ENCODE measurements at places on chromosomes 5 and 9.

DNA sequence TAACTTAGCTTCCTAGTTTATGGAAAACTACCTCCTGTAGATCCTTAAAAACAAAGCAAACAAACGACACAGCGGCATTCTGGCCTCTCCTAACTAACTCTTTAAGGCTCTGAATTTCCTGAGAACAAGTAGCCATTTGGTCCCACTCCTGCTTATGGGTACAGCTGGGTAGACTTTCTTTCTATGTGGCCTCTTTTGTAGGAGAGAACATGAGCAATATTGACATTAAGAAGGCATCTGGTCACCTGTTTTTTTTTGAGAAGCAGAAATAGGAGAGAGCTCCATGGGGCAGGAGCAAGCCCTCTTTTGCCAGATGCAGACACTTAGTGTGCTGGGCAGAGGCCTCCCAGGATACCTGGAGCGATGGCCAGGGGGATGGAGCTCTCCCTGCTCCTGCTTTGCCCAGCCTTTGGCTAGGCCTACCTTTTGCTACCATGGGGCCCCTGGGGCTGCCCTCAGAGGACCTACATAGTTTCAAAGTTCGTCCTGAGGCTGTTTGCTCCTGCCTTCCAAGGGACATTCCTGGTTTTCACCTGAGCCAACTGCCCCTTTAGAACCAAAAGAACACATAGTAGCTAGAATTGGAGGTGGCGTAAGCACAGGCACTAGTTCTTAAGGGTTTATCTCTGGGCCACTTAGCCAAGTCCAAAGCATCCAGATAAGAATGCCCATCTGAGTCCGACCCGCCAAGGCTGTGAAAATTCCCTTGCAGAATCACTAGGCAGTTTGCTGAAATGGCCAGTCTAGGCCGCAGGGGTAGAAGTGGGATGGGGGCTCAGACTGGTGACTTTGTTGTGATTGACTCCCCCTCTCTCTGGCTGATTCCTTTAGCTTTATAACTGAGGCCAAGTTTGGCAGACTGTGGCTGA, 2.4 kb upstream of the STC2 start:
- no peak for DNase-seq

DNA sequence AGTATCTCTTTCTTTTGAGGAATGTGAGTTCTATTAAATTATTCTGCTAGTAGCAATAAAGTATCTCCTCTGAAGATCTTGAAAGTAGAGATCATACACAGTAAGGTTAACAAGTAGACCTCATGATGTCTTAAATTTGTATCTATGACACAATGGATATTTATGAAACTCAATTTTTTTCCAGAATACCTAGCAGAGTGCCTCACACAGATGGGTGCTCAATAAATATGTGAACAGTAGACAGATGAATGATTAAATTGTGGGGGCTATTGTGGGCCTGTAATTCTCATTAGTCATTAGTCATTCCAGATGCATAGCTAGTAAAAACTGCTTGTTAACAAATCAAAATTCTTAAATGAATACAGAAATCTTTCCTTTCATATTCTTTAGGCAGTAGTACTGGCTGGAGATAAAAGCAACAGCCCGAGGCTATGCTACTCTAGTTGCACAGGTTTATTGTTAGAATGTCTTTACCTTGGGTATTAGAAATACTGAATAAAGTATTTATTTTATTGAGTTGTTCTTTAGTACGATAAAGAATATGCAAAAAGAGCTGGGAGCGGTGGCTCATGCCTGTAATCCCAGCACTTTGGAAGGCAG, 22.0 kb downstream of the CHD1 start:
- DNase-seq = peak; percentile 29

DNA sequence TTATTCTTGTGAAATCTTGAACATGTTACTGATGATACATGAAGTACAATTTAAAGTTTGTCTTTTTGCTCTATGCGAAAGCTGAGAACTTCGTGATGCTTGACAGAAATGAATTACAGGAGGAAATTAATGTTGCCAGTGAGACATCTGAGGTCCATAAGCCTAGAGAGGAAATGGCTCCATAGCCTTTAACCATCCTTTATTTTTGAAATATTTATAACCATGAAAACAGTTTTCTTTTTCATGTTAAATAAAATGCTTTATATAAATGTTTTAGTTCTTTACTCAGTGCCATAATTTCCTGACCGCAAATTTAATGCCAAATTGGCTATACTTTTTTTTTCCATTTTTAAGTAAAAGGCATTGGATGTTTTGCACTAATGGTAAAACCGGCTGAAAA, 29.1 kb downstream of the F2RL2 start:
- no peak for DNase-seq

DNA sequence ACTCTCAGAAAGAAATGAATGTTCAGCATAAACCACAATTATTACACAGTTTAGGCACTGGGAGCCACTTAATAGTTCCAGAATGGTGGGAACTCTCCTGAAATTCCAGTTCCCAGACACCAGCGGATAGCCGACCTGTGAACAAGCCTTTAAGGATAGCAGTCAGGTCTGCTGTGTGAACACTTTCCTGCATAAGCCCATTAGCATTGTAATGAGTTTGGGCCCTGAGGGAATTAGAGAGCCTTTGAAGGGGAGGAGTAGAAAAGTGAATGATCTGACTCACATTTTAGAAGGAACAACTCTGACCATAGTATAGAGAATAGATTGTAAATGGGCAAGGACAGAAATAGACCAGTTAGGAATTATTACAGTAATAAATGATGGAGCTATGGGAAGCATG, 189.1 kb downstream of the ADGRV1 start:
- peak; percentile 37 for DNase-seq

DNA sequence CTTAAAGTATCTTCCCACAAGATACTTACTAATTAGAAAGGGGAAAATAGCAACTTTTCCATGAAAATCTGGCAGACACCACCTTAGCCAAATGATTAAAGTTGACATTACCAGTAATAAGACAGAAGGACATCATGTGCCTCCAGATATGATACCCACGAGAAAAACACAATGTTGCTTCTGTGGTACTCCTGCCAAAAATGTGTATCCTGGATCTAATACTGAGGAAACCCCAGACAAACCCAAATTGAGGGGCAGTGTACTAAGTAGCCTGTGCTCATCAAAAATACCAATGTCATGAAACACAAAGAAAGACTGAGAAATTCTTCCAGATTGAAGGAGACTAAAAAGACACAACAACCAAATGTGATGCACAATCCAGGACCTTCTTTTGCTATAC, 85.3 kb downstream of the TTLL11 start:
- no peak for DNase-seq

DNA sequence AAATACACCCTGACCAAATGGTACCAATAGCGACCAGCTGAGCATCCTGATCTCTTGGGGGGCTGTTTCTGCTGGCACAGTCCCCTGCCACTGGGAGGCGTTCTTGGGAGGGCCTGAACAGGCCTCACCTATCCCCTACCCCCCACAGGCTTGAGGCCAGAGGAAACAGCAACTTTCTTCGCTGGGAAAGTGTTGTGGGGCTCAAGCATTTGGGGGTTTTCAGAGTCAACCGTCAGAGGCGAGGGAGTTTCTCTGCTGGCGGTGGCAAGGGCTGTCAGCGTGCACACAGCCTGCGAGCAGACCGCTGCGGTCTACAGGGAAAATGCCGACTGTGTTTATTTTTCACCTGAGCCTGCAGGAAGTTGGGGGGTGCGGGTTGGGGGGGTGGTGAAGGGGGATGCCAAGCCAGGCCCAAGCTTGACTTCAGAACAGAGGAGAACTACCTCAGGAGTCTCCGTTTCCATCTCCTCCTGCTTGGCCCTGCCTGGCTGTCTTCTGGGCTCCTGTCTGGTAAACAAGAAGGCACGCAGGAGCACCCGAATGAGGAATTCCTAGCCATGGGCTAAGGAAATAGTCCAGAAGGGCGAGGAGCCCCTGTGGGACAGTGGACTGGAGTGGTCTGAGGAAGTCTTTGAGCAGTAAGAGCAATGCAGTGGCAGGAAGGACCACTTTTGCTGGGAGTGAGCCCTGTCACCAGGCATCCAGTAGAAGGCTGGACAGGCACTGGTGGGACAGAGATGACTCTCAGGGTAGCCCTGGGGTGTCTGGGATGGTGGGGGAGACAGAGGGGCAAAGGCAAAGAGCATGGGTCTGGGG, 18.1 kb downstream of the TCF7 start:
- no peak for DNase-seq

DNA sequence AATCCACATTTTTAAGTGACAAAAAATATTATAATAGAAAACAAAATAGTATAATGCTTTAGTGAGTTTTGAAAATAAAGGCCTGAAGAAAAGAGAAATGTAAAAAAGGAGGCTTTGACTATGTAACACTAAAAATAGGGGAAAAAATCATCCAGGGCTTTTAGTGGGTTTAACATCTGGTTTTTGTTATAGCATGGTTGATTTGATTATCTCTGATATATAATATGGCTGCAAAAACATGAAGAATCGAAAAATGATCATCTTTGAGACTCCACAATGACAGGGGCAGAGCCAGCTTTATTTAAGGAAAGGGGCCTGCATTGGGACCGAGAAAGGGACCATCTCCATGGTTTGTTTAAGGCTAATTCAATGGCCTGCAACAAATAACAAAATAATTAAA, 393.8 kb downstream of the PLK2 start:
- DNase-seq = no peak

DNA sequence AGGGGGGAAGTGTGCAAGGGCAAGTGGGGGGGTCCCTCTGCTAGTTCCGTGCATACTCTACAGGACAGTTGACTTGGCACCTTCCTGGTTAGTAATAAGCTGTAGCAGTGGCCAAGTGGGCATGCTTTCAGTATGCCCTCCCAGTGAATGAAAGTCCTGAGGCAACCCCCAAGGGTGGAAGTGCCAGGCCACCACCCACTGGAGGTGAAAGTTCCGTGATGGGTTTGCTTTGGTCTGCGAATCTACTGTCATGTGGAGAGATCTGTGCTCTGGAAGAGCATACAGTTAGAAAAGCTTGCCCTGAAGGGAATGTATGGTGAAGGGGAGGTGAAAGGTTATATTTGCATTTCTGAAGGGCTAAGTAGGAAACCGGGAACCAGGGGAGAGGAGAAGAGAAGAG, 10.3 kb downstream of the FXN start:
- DNase-seq = no peak

DNA sequence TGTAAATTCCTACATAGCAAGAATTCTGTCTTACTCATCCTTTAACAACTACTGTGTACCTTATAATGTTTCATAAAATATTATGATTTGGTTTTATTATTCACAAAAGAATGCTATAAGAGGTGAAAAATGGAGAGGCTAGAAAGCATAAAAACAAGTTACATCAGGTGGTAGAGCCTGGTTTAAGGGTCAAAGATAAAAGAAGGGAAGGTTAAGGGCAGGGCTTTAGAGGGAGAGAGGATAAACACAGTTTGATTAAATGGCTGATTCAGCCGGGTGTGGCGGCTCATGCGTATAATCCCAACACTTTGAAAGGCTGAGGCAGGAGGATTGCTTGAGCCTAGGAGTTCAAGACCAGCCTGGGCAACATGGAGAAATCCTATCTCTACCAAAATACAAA, 40.4 kb upstream of the HSPB3 start:
- DNase-seq = peak; percentile 35

- DNase-seq = no peak
Measured at GRCh38 chr5:68479524-68479923, 264.0 kb downstream of the PIK3R1 start.

GRCh38 chr5:175728885-175729828, 71.3 kb downstream of the HRH2 start:
- DNase-seq = no peak

- DNase-seq = no peak
Measured at GRCh38 chr5:133470841-133471240, 141.5 kb downstream of the FSTL4 start.

- no peak for DNase-seq
Measured at GRCh38 chr9:130639124-130639765, 25.1 kb upstream of the PRDM12 start.

- DNase-seq = no peak
Measured at GRCh38 chr9:127470662-127471061, 19.4 kb downstream of the LRSAM1 start.

GRCh38 chr5:150305095-150305494, 2.4 kb upstream of the ARSI start:
- no peak for DNase-seq

- DNase-seq = no peak
Measured at GRCh38 chr9:93196096-93197055, 12.4 kb downstream of the WNK2 start.

DNA sequence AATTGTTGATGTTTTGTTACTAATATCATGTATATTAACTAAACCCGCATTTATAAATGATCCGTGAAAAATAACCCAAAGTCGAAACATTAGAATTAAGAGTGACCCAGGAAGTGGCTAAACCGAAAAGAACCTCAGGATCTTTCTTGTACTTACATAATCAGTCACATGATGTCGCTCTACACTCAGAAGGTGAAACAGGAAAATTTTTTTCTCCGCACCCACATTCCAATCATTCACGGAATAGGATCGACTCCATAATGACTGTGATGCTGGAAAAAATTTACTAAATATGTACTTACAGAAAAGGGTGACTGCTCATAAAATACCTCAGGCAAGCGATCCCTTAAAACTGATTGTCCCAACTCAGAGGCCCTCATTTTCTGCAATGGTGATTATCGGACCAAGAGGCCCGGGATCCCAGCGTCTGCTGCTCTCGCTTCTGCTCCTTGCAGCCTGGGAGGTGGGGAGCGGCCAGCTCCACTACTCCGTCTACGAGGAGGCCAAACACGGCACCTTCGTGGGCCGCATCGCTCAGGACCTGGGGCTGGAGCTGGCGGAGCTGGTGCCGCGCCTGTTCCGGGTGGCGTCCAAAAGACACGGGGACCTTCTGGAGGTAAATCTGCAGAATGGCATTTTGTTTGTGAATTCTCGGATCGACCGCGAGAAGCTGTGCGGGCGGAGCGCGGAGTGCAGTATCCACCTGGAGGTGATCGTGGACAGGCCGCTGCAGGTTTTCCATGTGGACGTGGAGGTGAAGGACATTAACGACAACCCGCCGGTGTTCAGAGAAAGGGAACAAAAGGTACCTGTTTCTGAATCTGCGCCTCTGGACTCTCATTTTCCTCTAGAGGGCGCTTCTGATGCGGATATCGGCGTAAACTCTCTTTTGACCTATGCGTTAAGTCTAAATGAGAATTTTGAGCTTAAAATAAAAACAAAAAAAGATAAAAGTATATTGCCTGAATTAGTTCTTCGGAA, at the start of gene PCDHA12:
PCDHA12 (plus strand) TSS at position 224 of the 981 bp plus-strand sequence; CDS start at position 389, 165 bp downstream.
- DNase-seq = no peak

GRCh38 chr5:163760498-163760897, 255.1 kb downstream of the MAT2B start:
- peak; percentile 16 for DNase-seq

GRCh38 chr5:43044181-43044914, 4.2 kb upstream of the ANXA2R start:
- DNase-seq = no peak

DNA sequence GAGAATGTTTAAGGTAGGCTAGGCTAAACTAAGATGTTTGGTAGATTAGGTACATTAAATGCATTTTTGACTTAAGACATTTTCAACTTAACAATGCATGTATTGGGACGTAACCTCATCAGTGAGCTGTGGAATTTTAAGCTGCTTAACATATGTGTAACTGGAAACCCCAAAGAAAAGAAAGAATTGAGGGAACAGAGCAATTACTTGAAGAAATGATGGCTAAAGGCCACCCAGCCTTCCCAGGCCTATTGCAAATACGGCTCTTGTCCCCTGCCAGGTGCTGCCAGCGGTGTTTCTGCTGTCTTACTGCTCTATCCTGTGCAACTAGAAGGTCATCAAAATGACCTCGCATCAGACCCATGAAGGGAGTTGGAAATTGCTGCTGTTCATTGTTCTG, 52.0 kb downstream of the RICTOR start:
- no peak for DNase-seq

Data from foreskin keratinocyte (primary cell).